Stimulated activated CD8-positive, alpha-beta memory T cell treated with anti-CD3 and anti-CD28 coated beads, Interleukin-15, amount 100 ng/mL, for 1 hour (primary cell): ENCODE measurements at places on chromosomes 6 and 20.

- DNase-seq = no peak
Measured at GRCh38 chr6:6246544-6246943, 73.9 kb downstream of the F13A1 start.

GRCh38 chr6:56835612-56836011 is 119.3 kb upstream of the BEND6 start:
- no peak for DNase-seq

DNA sequence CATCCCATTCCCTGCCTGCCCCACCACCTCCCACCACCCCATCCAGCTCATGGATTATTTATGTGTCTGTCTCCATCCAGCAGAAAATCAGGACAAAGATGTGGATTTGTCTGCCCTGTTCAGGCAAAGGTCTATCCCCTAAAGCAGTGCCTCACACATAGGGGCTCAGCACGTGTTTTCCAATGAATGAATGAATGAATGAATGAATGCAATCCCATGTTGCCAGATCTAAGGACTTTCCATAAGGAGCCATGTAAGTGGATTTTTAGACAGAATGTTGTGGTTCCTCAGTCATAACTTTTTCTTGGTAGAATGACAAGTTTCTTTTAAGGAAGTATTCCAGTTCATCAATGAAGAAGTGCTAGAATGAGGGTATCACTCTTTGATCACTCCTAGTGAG is 133.7 kb downstream of the RNASET2 start:
- DNase-seq = no peak

GRCh38 chr6:11248974-11249761 is 16.7 kb upstream of the NEDD9 start:
- no peak for DNase-seq

GRCh38 chr6:21595285-21596144 is 2.0 kb downstream of the SOX4 start:
- no peak for DNase-seq

GRCh38 chr6:30918670-30919069 is 4.6 kb downstream of the VARS2 start:
- DNase-seq = no peak

GRCh38 chr6:79239536-79240168 is 5.2 kb upstream of the HMGN3 start:
- DNase-seq = no peak

DNA sequence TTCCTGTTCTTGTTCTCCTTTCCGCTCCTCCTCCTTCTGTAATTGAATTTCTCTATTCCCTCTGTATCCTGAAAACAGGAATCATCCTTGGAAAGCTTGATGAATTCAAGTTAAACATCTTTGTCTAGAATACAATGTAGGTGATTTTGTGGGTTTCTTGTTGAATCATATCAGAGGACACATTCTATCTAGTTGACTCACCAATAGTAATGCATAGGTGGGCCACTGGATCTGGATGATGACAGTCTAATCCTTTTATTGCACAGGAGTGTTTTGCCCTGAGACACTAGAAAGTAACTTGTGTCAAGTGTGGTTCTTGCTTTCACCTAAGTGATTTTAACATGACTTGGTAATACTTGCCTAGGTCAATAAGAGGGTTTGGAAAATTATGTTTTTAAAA is 164.3 kb downstream of the RFPL4B start:
- DNase-seq = no peak

DNA sequence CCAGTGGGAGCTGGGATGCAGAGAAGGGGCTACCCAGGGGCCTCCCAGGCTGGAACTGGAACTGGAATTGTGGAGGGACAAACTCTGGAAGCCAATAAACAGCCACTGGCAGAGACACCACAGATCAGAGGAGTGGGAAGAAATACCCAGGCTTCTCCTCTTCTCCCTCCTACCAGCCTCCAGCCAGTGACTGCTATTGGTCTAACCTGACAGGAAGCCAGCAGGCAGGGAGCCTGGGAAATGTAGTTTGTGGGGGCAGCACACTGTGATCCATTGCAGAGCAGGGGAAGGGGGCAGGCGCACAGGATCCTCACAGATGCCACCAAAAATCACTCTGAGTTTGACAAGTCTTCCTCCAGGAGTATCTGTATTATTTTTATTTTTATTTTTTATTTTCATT is 12.1 kb upstream of the MLN start:
- no peak for DNase-seq

DNA sequence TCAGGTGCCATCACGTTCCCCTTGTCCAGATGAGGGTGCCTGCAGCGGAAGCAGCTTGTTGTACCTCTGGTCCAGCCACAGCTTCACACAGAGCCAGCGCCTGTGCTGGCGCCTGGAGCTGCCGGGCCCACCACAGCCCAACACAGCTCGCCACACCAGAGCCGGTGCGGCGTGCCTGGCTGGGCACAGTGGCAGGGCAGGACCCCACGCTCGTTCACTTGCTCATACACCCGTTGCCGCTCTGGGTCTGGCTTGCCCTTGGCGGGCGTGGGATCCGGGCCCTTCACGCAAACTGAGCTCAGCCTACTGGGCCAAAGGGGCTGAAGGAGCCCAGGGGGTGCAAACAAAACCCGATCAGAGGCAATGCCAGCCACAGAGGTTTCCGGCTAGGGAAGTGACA is 492.5 kb upstream of the MANEA start:
- DNase-seq = no peak

DNA sequence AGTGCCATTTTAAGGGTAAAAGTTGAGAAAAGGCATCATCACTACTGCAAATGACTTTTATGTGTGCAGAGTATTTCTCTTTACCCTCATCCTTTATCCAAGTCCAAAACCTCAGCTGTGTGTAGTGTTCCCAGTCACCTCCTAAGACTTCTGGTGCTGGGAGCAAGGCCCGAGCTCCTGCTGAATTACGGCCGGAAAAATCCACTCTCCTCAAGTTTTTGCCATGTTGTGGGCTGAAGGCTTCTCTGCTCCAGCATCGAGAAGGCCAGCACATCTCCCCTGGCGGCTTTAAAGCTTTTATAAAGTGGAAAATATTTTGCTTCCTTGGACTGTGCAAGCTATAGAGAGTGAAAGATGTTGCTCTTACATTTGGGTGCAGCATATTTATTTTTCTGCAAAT is 153.2 kb upstream of the THBS2 start:
- DNase-seq = no peak

- no peak for DNase-seq
Measured at GRCh38 chr6:54614499-54615195, 231.9 kb upstream of the FAM83B start.

GRCh38 chr6:35435074-35435837 is 16.9 kb upstream of the FANCE start:
- no peak for DNase-seq

DNA sequence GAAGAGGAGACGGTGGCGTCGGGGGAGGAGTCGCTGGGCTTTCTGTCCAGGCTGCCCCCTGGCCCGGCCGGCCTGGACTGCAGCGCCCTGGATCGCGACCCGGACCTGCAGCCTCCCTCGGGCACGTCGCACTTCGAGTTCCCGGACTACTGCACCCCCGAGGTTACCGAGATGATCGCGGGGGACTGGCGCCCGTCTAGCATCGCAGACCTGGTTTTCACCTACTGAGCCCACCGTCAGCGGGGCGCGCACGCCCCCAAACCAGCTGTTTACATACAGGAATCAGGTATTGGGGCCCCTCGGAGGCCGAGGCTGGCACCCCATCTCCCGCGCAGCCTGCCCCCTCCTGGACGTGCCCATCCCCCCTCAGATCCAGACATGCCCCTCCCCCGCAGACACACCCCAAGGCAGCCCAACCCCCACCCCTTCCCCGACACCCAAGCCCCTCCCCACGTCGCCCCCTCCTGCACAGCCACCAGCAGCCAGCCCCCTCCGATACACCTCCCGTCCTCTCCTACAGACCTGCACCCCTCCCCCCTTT is 1.4 kb downstream of the SOX12 start:
- no peak for DNase-seq

DNA sequence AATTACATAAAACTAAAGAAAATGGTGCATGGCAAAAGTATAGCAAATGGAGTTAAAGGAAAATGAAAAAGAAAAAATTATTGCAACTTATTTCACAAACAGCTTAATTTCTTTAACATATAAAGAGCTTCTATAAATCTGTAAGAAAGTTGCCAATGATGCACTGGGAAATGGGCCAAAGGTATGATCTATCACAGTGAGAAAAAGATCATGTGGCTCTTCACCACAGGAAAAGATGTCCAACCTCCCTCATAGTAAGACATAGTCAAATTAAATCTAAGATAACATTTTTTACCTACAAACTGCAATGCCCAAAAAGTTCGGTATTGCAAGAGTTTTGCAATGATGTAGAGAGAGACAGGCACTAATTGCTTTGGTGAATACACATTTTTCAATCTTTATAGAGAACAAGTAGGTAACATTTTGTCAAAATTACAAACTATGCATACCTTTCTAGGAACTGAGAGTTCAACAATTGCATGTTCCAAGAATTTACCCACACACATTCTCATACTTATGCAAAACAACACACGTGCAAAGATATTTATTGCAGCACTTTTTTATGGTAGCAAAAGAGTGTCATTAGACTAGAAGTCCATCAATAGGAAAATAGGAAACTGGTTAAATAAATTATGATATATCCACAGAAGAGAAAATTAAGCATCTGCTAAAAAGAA is 372.6 kb downstream of the QKI start:
- no peak for DNase-seq

DNA sequence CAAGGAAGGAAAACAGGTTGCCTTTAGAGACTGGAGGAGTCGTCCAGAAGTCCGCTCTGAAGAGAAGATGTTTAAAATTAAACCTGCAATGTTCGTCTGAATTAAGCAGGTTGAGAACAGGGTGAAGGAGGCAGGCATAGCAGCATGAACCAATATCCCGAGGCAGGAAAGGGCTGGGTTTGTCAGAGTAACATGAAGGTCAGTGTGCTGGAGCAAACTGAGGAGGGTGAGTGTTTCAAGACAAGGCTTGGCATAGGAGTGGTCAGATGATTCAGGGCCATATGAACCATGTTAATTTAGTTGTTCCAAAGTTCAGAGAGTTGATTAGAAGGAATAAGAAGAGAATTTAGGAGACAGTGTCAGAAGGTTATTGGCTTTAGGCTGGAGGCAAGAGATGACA is 93.3 kb downstream of the UTRN start:
- no peak for DNase-seq

- DNase-seq = no peak
Measured at GRCh38 chr6:137017081-137017480, 27.7 kb downstream of the IL20RA start.

- no peak for DNase-seq
Measured at GRCh38 chr6:108116546-108117426, 42.2 kb upstream of the OSTM1 start.

GRCh38 chr6:144219056-144219685 is 66.0 kb upstream of the UTRN start:
- DNase-seq = no peak

GRCh38 chr6:116035616-116036015 is 25.1 kb downstream of the FRK start:
- no peak for DNase-seq

DNA sequence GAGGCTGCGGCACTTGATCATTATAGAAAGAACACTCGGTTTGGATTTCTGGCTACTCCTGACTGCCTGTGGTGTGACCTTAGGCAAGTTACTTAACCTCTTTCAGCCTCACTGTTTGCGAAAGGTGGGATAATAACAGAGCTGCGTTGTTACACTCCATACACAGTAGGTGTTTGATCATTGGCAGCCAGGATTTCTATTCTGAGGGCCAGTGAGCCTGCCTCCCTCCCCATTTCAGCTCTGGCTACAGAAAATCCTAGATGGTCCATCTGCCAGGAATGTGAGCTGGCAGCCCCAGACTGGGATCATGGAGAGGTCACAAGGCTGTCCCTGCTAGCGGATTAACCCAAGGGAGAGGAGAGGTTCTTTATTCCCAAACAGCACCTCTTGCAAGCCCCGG is 2.7 kb downstream of the KCNB1 start:
- DNase-seq = no peak

DNA sequence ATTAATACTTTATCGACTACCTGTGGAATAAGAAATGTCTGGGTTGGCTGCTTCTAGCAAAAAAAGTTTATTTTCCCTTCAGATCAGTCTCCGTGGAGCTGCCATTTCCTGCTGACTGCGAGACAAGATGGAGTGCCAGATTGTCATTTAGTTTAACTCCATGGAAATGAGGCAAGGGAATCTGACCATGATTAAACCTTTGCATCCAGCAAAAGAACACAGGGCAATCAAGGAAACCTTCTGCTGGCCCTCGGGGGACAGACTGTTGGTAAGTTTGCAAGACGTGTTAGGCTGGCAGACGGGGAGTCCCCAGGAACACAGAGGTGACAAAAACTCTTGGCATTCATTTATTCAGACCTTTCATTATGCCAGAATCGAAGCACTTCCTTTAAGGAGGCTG is 52.2 kb upstream of the SPACA1 start:
- no peak for DNase-seq

- no peak for DNase-seq
Measured at GRCh38 chr6:125598422-125598821, 151.0 kb upstream of the HEY2 start.

GRCh38 chr6:7106215-7106751 is 1.5 kb upstream of the RREB1 start:
- no peak for DNase-seq

- no peak for DNase-seq
Measured at GRCh38 chr6:80502871-80503270, 396.4 kb downstream of the BCKDHB start.

- no peak for DNase-seq
Measured at GRCh38 chr6:133778414-133779130, 110.3 kb upstream of the TCF21 start.

DNA sequence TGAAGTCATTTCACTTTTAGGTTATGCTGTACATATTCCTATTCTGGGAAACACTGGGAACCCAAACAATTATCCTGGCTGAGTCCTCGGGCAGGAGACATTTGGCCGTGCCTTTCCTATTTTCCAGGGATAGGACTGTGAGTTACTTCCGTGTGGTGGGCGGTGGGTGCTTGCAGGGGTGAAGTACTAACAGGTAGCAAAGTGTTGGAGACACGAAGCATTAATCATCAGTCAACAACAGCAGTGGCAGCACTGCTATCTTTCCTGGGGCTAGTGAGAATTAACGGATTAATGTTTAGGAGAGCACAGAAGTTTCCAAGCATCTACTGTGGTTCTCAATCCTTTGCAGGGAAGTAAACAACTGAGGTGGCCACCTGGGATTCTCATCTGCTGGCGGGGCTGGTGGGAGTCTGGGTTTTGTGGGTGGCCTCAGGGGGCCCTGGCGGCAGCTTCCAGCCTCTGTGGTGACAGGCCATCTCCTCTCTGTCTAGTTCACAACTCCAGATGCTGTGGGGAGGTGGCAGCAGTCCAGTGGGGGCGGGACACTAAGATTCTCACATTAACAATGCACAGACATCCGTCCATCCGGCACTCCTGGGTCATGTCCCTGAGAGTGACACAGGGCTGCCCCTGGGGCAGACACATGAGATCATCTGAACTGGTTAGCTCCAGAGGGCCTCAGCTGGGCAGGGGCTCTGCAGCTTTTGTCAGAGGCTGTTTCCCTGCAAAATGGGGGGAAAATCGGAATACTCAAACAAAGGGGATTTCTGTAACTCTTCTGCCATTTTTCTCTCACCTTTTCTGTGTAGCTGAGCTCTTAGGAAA is 90.9 kb downstream of the GJA10 start:
- no peak for DNase-seq

- no peak for DNase-seq
Measured at GRCh38 chr20:16241911-16242310, 331.3 kb downstream of the KIF16B start.
